ENCODE measurements at places on chromosomes 7 and 10.

- peak; percentile 54 for DNase-seq
Observed at GRCh38 chr10:110147961-110148360, 59.4 kb upstream of the MXI1 start.

DNA sequence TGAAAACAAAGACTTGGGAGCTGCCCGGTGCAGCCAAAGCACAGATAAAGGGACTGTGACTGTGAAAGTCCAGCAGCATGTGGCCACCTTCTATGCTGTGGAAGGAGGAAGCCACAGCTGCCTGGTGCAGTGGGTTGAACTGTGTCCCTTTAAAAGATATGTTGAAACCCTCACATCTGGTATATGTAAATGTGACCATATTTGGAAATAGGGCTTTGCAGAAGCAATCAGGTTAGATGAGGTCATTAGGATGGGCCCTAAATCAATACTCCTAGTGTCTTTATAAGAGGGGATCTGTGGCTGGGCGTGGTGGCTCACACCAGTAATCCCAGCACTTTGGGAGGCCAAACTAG lies 136.9 kb downstream of the GLI3 start:
- no peak for DNase-seq

DNA sequence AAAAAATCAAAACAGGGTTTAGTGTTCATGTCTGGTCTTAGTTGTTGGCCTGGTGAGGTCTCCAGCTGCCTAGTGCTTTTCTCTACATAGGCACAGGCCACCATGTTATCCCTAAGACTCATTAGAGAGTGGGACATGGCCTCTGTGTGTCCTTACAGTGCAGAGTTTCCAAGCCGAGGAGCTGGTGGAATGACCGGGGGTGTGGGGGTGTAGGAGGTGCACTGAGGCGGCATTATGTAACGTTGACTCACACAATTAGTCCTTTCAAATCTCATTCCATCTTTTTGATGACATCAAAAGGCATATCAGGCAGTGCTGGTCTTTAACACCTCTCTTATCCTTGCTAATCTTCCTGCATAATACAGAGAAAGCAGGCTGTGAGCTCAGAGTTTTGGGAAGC lies 71.3 kb downstream of the MTPN start:
- no peak for DNase-seq

GRCh38 chr10:18616337-18616736 lies 35.0 kb downstream of the NSUN6 start:
- no peak for DNase-seq

DNA sequence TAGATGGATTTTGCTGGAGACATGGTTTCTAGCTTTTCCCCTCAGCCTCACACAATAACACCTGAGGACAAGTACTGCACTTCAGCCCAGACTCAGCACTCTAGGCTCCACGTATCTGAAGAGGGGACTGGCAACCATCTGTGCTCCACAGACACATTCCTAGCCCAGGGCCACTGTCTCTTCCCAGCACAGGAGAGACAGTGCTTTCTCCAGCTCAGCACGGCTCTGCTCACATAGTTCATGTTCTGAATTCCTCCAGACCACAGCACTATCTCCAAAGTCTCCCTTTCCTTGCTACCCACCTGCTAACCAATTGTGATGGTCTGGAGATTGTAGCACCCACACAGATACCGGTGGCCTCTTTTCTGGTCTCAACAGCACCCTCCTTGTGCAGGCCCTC lies 114.5 kb downstream of the HTR7 start:
- no peak for DNase-seq

DNA sequence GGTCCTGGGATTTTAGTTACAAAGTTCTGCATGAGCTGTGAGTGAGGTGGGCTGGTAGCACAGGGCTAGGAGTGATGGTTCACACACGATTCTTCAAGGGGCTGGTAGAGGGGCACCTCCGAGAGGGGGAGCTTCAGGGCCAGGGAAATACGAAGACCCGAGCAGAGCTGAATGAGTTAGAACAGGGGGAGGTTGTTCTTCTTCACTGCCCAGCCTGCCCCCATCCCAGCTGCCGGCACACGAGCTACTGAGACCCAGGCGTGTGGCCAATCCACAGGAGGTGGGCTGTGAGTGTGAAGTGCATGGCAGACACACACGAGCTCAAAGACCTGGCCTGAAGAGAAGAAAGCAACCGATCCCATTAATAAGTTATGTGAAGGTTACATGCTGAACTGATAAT lies 256.2 kb upstream of the ZNF32 start:
- no peak for DNase-seq

DNA sequence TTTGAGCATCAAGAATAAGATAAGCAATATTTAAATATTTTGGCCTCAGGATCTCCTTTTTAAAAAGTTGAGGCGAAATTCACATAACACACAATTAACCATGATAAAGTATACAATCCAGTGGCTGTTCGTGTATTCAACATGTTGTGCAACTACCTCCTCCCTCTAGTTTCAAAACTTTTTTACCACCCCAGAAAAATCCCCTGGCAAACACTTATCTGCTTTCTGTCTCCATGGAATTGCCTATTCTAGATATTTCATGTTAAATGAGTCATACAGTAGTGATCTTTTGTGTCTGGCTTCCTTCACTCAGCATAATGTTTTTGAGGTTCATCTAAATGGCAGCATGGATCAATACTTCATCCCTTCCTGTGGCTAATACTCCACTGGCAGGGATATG lies 31.8 kb upstream of the IL15RA start:
- DNase-seq = no peak

DNA sequence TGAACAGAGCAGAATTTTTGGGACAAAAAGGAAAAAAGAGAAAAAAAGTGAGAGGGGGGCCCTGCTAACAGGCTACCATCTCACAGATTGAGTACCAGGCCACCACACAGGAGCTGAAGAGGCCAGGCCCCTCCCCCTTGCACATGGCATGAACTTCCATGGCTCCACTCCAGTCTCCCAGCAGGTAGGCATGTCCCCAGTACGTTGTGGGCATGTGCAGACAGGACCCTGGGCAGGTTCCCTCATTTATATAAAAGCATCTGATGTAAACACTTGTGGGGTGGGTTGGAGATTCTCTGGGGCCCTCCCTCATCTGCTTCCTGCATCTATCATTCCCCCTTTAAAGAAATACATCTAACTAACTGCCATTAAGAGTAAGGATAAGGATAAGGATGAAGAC lies 45.0 kb upstream of the AKR1C1 start:
- no peak for DNase-seq

- DNase-seq = no peak
Observed at GRCh38 chr10:132363376-132363775, 31.4 kb downstream of the LRRC27 start.

GRCh38 chr10:11796474-11796873 lies 26.7 kb upstream of the PROSER2 start:
- no peak for DNase-seq

DNA sequence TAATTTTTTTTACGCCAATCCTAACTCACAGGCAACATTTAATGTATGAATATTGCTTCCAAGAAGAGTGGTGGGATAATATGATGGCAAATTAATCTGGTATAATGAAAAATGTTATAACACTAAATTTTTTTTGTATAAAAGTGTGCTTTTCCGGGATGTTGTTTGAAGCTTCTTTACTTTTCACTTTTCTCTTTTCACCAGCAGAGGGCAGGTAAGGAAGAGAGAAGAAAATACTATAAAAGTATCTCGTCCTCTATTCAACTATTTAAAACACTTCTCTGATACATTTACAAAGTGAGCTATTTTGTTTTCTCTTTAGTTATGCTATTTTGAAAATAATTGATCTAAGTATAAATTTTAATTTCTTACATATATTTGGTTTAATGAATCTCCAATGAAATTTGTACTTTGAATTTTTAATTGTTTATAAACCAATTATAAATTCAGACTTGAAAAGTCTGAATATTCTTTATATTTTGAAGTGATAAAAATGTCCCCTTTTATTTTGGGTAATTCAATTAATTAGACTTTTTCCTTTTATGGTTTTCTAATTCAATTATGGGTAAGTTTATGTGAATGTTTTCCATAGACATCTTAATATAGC lies 20.7 kb upstream of the CFTR start:
- DNase-seq = peak; percentile 41

- no peak for DNase-seq
Observed at GRCh38 chr7:69625238-69625637, 27.0 kb downstream of the AUTS2 start.

GRCh38 chr7:39651265-39651664 lies 27.9 kb downstream of the RALA start:
- peak; percentile 53 for DNase-seq

GRCh38 chr7:129390314-129390713 lies 43.9 kb upstream of the STRIP2 start:
- no peak for DNase-seq

- DNase-seq = no peak
Observed at GRCh38 chr7:26135551-26135950, 16.4 kb upstream of the NFE2L3 start.

DNA sequence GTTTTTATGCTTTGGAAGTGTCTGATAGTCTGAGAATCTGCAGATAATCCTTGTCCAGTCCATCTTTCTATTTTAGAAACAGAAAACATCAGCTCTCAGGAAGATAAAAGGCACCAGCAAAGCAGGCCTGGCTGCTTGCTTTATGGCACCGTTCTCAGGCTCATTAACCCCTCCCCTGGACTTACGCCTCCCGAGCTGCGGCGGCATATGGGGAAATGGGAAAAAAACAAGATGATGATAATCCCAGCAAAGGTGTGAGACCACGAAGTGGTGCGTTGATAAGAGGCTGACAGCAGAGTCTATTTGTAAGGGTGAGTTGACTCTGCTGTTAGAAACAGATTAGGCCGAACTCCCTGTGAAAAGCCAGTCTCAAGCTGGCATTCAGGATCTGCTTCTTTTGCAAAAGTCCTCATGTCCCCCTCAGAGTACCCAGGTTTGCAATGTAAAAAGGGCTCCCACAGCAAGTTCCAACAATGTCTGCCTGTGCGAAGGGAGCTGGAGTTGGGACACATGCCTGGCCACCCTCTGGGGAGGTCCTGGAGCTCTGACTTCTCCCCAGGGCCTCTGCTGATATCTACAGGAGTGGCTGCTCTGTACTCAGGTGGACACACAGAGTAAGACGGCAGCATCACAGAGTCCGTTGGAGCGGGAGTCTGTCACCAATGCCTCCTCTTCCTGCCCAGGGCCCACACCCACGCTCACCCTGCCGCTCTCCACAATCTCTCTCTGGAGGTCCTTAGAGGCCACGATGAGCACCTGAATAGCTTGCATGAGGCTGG lies 54.3 kb downstream of the SPDYE5 start:
- DNase-seq = no peak

DNA sequence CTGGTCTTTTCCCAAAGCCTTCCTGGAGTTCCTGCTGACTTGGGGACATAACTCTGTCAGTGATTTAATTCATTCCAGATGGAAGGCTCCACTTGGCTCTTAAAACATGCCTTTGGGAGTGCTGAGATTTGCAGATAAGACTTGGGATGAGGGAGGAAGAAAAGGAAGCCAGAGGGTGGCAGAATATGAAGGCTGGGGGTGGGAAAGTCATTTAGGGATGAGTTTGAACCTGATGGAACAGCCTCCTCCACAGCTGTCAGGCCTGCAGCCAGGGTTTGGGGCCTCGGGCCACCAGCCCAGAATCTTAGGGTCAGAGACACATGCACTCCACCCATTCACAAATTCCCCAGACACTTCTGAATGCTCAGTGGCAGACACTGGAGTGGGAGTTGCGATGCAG lies 28.4 kb upstream of the EIF5AL1 start:
- DNase-seq = no peak

DNA sequence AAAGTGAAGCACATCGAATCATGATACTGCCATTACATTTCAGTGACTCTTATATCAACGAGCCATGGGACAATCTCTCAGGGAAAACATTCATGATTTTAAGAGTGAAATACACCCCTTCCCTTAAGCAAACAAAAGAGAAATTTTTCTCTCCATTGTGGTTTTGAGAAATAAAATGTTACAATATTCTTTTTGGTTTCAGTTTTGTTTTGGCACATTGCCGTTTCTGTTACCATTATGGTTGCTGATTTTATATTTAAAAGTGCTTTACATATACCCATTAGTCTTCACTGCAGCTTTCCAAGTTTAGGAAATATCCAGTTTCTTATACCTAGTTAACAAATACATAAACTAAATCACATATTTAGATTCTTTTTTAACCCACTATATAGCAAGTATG lies 126.8 kb upstream of the SEM1 start:
- no peak for DNase-seq

- no peak for DNase-seq
Observed at GRCh38 chr7:100589341-100589947, 3.3 kb downstream of the FBXO24 start.

- DNase-seq = no peak
Observed at GRCh38 chr10:18328941-18329340, 188.7 kb downstream of the CACNB2 start.

DNA sequence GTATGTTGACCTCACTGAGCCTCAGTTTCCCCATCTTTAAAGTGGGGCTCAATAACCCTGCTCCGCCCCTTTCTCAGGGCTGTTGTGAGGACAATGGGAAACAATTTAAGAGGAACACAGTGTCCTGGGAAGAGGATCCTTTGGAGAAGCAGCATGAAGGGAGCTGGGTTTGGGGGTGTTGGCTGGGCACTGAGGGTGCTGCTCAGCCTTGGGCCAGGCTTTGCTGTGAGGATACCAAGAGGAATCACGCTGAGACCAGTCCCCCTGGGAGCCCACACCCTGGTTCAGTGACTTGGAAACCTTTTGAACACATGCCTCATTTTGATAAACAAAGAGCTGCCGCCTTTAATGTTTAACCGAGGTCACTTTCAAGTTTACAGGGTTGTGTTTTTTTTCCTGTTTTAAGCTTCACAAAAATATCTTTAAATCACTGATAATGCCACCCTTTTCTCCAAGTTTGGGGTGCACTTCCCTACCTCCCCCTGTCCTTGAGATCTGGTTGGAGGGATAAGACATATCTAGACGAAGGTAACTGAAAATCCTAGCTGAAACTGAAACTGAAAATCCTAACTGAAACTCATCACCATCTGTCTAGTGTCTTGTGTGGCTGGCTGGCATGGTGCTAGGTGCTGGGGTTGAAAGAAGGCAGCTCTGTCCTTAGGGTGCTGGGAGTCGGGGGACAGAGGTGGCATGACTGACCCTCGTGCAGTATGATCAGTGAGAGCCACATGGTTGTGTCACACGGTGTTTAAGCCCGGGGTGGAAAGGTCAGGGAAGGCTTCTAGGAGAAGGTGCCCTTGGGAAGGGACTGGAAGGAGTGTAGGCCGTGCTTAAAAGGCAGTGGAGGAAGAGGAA lies 27.7 kb downstream of the ZNF775 start:
- DNase-seq = no peak
